ENCODE measurements at places on chromosomes 1 and 21.

GRCh38 chr1:25113731-25114130 is 118.6 kb downstream of the SYF2 start:
- DNase-seq = no peak

GRCh38 chr1:206880314-206880713 is 14.9 kb downstream of the IL20 start:
- no peak for DNase-seq

- no peak for DNase-seq
Observed at GRCh38 chr1:66300972-66301451, 232.9 kb upstream of the SGIP1 start.

DNA sequence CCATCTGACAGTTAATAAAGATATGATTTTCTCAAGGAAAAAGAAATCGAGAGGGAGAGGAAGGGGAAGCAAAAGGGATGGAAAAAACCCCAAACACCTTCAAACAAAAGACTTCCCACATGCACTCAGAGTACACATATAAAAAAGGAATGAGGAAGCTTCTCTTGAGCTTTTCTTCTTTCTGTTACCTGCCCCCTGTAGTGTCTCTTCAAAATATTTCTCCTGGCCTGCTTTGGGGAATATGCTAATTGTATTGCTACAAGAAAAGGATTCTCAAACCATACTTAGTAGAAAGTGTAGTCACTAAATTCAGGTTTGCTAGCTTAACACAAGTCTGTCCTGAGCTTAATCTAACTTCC is 58.7 kb downstream of the KIF14 start:
- DNase-seq = no peak

DNA sequence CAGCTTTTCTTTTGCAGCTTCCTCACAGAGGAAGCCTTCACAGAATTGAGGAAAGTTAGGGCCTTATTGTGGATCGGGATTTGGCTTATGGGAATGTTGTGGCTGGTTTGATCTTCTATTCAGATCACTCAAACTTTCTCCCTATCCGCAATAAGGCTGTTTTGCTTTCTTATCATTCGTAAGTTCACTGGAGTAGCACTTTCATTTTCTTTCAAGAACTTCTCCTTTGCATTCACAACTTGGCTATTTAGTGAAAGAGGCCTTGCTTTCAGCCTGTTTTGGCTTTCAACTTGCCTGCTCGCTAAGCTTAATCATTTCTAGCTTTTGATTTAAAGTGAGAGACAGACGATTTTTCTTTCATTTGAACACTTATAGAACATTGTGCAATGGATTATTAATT is 181.9 kb upstream of the B3GALT2 start:
- no peak for DNase-seq

DNA sequence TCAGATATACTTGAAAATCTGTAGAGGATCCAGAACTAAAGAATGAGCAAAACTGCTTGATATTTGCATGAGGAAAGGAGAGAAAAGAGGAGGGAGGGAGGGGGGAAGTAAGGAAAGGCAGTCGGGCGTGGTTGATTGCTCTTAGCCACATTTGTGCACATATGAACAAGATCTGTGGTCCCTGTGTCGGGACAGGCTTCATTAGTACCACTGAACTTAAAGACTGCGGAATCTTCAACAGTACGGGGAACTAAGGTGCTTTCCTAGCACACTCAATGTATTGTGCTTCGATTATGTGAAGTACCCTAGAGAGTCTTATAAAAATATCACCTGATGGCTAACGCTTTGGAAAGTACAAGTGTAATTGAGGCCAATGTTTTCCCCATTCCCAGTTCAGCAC is 59.9 kb downstream of the ZBTB18 start:
- DNase-seq = no peak

GRCh38 chr1:173400387-173400995 is 76.6 kb upstream of the PRDX6 start:
- no peak for DNase-seq

- DNase-seq = no peak
Observed at GRCh38 chr1:78519446-78519845, 28.7 kb downstream of the PTGFR start.

DNA sequence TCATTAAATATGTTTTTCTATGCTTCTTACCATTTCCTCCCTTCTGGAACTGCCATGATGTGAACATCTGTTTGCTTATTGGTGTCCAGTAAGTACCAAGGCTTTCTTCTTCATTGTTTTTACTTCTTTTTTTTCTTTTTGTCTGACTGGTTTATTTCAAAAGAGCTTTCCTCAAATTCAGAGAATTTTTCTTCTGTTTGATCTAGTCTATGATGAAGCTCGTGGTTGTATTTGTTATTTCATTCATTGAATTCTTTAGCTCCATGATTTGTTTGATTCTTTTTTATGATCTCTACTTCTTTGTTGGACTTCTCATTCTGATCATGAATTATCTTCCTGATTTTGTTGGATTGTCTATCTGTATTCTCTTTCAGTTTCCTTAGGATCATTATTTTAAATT is 49.5 kb upstream of the PKN2 start:
- no peak for DNase-seq

DNA sequence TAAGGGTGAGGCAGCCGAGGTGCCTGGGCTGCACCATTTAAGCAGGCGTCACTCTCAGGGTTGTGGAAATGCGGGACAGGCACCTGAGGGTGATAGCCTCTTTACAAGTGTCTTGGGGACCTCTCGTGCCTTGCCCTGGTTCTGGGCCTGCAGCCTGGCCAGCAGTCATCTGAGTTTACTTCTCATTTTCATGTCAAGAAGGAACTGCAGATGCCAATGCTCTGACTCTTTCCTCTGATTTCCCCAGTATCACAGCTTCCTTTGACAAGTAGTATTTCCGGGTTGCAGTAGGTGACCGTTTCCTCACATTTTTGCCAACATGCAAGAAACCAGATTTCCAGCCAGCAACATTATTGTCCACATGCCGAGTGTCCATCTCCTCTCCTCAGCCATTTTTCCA is 286.9 kb downstream of the DISC1 start:
- no peak for DNase-seq

DNA sequence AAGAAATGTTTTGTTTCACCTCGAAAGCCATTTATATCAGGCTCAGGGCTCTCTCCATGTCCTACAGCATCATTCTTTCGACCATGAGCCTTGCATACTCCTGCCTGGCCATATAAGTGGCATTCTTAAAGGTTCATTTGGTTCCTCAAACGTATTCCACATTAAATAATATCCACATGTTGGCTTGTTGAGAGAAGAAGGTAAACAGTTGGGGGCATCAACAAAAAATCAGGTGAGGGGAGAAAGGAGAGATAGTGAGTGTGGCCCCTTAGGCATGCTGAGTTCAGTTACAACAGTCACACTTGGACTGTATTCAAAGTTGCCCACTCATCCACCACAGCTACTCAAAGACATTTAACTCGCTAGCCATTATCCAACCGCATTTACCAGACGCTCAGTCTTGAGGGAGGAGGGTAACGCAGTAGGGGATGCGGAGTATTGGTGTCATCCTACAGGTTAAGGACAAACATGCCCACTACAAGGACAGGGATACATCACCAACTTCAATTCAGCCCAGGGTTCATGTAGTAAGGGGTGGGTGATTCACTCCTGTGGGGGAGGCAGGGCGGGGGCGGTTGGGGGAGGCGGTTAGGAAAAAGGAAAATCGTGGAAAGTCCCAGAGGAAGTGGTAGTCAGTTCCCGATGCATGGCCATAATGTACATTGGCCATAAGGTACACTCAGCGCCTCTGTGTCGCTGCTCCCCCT is 1.4 kb downstream of the ZNF697 start:
- no peak for DNase-seq

DNA sequence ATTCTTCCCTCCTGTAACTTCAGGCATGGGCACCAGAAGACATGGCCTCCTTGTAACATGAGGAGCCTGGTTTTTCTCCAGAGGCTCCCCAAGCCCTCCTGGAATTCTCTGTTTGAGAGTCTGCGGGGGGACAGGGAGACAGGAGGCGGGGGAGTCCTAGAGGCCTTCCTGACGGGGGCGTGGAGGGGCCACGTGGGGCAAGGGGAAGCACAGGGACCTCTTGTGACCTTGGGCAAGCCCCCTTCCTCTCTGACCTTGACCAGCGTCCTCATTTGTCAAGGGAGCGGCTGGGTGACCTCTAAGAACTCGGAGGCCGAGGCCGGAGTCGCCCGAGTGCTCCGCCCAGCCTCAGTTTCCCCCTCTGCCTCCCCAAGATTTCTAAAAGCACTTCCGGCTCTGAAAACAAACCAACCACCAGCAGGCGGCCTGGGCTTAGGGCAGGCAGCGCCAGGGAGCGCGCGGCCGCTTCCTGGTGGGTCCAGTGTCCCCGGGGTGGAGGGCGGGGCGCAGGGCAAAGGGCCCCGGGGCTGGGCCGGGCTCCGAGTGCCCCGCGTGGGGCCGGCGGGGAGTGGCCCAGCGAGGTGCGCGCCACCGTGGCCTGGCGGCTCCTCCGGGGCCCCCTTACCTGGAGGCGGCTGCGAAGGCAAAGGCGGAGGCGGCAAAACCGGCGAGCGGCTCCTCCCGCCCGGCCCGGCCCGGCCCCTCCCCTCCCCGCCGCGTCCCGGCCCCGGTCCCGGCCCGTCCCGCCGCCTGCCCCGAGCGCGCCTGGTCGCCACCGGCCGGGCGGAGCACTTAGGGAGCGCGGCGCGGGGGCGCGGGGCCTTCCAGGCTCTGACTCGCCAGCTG is at the start of gene TMCO4:
TMCO4 (minus strand) TSS at position 687 of the 846 bp plus-strand sequence. CDS start 19,158 bp downstream, outside the sequence.
- peak; percentile 11 for DNase-seq

DNA sequence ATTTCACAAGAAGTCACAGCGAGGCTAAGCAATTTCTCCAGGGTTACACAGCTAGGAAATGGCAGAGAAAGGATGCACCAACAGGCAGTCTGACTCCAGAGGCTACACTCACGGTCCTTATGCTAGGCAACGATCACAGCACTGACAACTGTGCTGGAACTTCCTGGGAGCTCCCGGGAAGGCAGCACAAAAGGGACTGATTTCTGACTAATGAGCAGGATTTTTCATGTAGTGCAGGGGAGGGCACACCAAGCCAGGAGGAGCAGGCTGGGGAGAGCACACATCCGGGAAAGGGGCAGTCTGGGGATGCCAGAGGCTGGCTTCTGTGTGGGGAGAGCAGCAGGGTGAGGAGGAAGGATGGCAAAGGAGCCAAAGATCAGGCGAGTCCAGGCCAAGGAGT is 486.7 kb downstream of the OMA1 start:
- no peak for DNase-seq

- DNase-seq = no peak
Observed at GRCh38 chr1:201248721-201249559, 34.4 kb upstream of the PKP1 start.

GRCh38 chr1:104855550-104855949 is 1105.9 kb downstream of the AMY1C start:
- DNase-seq = no peak

- DNase-seq = no peak
Observed at GRCh38 chr1:227917081-227917950, 30.4 kb downstream of the WNT9A start.

GRCh38 chr1:12088607-12089006 is 25.5 kb downstream of the TNFRSF8 start:
- DNase-seq = peak; percentile 14

DNA sequence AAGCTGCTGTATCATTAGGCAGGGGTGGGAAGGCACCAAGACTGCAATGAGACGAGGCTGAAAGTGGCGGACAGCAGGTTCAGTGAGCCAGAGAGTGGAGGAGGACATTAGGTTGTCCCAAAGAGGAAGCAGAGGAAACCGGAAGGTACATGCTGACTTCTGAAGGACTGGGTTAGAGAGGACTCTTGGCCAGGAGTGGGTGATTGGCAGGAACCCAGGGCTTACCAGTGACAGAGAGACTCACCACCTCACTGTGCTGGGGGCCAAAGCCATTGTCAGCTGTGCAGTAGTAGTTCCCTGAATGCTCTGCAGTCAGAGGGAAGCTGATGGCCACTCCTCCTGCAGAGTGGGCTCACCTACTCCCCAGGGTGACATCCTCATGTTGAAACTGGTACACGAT is 41.9 kb upstream of the FCRL4 start:
- DNase-seq = no peak

DNA sequence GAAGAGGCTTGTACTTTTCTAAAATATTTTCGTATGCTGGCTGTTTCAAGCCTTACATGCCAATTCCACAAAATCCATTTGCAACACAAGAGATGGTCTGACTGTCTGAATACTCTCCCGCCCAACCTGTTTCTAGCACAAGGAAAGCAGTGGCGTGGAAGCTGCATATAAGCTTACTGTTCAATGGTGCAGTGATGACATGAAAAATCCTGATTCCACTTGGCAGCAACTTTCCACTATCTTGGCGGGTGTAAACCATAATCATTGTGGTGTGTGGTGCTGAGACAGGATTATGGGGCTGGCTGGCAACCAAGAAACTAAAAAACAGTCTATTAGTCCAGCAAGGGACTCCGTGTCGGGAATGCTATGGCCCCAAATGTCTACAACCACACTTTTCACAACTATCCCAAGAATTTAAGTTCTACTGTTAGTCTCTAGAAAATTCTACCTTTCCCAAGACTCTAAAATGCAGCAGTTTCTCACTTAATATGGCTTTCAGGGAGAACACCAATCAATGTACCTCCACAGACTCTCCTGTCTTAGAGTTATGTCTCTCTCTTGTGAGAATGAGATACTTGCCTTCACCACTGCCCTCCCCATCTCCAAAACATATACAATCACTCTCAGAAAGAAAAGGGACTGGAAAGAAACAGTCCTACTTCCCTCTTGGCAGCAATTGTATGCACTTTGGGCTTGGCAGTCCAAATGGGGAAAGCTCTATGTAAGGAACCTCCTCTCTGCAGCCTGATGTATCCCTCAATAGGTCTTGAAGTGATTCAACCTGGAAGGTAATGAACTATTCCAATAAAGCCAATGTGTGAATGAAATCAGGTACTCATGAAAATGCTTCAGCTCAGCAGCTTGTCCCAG is 9.5 kb downstream of the COLGALT2 start:
- DNase-seq = no peak

DNA sequence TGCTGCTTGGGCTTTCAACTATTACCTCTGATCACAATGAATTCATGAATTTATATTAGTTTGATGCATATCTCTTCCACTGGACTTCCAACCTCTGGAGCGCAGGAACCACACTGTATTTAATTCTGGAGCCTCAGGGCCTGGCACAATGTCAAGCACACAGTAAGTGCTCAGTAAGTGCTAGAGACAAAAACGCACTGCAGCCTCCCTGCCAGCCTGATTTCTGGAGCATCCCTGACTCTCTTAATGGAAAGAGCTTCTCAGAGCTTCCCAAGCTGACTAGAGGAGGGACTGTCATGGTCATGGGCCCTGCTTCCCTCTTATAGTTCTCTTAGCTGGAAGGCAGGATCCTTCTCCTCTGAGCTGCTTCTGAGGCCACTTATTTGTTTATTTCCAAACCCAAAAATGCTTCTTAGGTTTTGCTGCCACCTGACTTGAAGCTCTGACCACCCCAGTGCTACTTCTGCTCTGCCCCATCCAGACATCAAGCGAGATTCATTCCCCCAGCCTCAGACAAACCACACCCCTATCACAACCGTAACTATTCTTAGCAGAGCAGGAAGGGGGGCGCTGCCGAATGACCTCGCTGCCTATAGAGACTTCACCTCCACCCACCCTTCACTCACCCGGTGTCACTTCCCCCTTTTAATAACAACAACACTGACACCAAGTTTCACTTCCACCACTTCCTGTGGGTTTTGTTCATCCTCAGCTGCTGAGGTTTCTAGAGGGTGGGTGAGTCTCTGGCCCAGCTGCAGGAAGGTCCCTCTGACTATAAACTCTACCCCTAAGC is 33.6 kb downstream of the NUAK2 start:
- DNase-seq = peak; percentile 73

Measured in stimulated activated CD8-positive, alpha-beta memory T cell treated with anti-CD3 and anti-CD28 coated beads, Interleukin-15, amount 100 ng/mL, for 4 hours (primary cell).